Activated CD4-positive, alpha-beta memory T cell treated with anti-CD3 and anti-CD28 coated beads, Interleukin-2, amount 10 ng/mL, durations not matched to agents 7 days and 5 days (primary cell): ENCODE measurements at places on chromosomes 5 and 9. TPM values are rescaled to one million over a fixed set of nuclear protein-coding genes. Genes with fewer than 3 reads are reported as not detected.

DNA sequence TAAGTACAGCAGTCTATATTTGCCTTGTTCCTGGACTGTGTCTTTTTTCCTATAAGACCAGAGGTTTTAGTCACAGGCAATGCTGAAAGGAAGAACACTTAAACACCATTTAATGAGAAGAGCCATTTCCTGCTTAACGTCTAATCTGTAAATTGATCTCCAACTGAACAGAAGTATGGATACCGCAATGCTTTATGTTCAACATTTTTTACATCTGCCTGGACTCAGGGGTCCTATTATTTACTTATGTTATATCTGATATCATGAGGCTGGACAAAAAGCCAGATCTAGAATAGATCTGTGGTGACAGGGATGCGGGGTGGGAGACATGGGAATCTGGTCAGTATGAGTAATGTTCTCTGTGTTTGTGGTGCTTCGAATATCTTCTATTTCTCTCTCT lies 334.6 kb upstream of the MPDZ start:
- DNase-seq: no peak

DNA sequence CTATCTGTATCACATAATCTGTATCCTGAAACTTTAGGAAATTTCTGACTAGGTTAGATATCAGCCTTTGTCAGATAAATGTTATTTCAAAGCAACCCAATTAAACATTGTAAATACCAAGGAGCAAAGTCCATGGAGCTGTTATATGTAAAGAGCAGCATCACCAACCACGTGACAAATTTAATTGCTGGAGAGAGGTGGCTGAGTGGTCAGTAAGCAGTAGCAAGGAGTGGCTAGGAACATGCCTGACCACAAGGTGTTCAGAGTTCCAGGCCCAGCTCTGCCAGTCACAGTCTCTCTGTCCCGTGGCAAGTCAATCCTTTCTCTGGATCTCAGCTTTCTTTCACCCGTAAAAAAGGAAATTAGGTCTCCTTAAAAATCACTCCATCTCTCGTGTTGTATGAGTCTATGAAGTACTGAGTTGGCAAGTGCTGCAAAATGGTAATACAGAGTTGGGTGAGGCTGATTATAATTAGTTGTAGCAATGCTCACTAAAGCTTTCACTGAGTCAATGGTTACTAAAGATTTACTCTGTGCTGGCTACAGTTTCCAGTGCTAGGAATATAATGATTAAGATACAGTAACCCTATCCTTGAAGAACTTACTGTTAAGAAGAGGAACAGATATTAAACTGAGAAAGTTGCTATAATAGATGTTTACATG lies 166.1 kb downstream of the GNAQ start:
- no peak for DNase-seq

DNA sequence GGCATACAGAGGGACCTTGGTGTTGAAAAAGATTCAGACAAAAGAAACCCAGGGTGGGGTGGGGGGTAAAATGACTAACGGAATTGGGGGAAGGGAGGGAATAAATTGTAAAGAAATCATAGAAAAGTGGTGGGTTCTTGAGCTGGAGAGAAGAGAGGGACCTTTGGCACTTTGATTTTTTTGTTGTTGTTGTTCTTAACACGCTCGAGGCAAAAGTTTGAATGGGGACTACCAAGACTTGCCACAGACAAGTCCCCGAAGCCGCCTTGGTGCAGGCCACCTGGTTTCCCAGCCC lies 616 bp downstream of the VCAN start:
- DNase-seq: no peak

DNA sequence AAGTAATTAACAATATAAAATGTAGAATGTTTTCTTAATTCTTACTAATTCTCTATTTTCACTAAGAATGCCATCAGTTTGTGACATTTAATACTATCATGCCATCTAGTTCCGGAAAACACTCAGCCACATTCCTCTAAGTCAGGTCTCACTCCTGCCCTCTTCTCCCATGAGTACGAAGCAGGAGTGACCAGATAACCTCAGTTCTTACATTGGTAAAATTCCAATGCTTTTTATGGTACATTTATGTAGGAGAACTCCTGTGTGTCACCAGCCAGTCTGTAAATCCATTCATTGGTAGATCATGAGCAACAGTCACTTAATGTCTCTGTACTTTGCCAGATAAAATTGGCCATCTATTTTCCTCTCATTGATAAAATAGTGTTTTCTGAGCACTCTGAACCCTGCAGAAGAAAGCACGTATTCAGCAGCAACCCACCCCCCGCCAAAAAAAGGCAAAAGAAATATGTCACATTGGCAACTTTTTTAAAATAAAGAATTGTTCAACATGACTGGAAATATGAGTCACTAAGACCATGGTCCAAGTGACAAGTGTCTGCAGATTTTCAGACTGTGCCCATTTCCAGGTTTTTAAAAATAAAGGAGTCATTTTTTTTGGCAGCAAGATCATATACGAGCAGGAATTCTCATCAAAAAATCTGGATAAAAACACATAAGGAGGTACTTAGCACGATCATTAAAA lies 11.8 kb downstream of the GLIS3 start:
- no peak for DNase-seq

- peak; percentile 36 for DNase-seq
These were observed 106.5 kb upstream of the LRRTM2 start for GRCh38 chr5:138981586-138981985.

- DNase-seq: no peak
These were observed 229.6 kb upstream of the DAP start for GRCh38 chr5:10990634-10991033.

GRCh38 chr9:35910613-35911359 lies 1.5 kb downstream of the SPAAR start:
- DNase-seq: peak; percentile 67

GRCh38 chr5:57939771-57940170 lies 457.2 kb upstream of the ACTBL2 start:
- no peak for DNase-seq

The IFNA21 gene
- not detected for total RNA-seq

The PCDHB15 gene
- total RNA-seq: not detected

DNA sequence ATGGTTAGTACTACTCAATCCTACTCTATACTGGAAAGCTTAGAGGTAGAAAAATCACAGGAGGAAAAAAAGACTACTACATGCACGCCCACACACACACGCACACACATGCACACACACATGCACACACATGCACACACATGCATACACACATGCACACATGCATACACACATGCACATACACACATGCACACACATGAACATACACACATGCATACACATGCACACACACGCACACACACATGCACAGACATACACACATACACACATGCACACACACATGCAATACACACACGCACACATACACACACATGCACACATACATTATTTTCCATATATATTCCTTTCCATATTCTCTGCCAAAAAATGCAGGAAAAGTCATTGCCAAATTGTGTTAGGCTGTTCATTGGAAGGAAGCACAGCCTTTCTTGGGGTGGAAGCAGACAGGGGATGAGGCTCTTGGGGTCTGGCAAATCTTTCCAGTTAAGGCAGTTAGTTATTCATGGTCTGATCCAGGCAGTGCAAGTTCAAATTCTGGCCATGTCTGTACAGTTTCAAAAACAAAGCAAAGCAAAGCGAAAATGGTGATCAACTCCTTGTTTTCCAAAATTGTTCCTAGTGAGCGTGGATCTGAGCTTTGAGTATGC lies 187.9 kb upstream of the EGFLAM start:
- DNase-seq: no peak

DNA sequence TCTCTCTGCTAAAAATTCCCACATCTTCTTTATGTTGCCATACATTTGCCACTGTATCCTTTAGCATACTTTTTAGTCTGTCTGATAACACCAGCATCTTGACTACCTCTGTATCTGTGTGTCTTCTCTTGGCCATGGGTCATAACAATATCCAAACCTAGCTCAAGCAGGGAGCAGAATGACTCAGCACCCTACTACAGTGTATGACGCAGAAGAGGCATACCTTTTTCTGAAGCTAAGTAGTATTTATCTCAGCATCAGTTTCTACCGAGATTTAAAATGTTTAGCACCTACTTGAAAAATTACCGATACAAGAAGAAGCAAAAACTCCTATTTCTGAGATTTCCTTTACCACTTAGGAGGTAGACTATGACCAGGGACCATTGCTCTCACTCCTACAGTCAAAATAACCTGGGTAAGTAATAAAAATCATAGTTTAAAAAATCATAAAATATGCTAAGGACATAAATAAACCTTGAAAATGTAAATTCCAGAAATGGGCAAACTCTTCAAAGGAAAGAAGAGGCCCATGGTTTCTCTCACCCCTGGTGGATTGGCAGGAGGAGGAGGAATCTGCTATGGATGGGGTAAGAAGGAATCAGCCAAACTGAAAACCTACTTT lies 286.5 kb downstream of the MAST4 start:
- peak; percentile 30 for DNase-seq

The HAVCR1 gene
- 3.7 TPM for total RNA-seq

DNA sequence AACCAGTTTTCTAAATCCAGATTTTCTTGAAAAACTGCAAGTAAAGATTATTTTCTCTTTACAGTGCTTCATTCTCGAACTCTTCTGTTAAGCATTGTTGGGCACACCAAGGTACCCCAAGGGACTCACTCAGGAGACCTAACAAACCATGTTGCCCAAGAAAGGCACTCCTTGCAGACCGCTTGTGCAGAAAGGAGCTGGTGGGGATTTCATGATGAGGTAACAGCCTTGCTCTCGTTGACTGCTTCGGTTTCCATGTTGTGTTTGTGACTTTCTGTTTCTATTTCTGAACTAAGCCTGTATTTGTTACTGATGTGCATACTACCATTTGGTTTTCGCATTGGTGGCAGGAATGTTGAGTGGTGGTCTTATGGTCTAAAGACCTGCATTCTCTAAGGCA lies 266.6 kb upstream of the DAP start:
- DNase-seq: no peak

The EQTN gene
- total RNA-seq: not detected
